Central memory CD8-positive, alpha-beta T cell (primary cell): ENCODE measurements at places on chromosomes 7 and 10.
A peak's percentile ranks its signal among the peaks of the same experiment; 100 is the strongest.

- DNase-seq: no peak
Observed at GRCh38 chr7:135647755-135648154, 14.6 kb upstream of the STMP1 start.

- no peak for DNase-seq
Observed at GRCh38 chr7:33157311-33157710, 27.9 kb downstream of the BBS9 start.

- no peak for DNase-seq
Observed at GRCh38 chr10:11245981-11246590, 228.4 kb downstream of the CELF2 start.

DNA sequence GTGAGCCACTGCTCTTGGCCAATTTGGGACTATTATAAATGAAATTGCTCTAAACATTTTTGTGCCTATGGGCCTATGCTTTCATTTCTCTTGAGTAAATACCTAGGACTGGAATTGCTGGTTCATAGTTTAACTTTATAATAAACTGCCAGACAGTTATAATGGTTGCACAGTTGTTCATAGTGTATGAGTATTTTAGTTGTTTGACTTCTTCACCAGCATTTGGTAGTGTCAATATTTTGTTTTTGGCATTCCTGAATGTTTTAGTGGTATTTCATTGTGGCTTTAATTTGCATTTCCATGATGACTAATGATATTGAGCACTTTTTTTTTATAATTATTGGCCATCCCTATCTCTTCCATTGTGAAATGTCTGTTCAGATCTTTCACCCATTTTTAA is 29.5 kb downstream of the PLEKHA8 start:
- DNase-seq: no peak

DNA sequence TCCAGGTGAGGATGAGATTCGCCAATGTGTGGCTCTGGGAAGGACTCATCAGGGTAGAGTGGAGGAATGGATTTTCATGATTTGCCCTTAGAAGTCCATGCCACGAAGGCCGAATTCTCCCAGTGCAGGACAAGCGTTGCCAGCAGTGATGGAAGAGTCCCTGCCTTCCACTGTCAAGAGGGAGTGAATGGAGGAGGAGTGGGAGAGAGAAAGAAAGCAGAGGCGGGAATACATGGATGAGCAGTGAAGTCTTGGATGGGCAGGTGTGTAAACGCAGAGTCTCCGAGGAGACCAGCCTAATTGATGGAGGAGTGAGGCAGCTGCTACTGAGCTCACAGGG is 419.2 kb downstream of the GLRX3 start:
- DNase-seq: no peak

- no peak for DNase-seq
Observed at GRCh38 chr7:140661124-140661523, 11.6 kb upstream of the ADCK2 start.

DNA sequence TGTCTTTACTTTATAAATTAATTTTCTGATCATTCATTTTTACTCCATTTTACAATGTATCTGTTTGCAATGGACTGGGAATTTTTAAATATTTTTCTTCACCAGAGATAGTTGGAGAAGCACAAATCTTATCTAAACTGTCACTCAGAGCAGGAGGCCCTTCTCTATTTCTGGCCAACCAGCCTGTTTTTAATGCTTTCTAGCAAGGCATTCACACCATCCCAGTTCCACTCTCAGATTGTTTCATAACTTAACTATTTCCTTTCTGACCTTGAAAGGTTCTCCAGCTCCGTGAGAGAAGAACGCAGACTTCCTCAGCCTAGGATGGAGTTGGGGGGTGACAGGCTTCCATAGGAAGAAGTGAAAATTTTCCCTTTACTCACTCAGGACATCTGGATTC is 155.8 kb downstream of the SKIDA1 start:
- no peak for DNase-seq

DNA sequence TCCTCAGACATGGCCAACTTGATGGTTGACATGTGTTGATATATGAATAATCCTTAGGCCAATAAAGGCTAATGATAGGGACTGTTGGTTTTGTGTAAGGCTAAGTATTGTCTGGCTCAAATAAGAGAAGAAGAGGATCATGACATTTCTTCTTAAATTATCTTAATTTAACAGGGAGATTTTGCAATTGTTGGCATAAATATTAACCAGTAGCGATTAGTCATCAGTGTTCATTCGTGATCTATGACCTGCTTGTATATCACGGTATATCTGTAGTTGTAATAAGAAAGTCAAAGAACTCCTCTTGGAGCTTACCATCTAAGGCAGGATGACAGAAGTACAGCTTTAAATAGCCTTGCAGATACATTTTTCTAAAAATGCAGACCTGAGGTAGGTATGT is 196.4 kb downstream of the CREB5 start:
- no peak for DNase-seq

- DNase-seq: no peak
Observed at GRCh38 chr7:138208864-138209263, 132.6 kb downstream of the AKR1D1 start.

DNA sequence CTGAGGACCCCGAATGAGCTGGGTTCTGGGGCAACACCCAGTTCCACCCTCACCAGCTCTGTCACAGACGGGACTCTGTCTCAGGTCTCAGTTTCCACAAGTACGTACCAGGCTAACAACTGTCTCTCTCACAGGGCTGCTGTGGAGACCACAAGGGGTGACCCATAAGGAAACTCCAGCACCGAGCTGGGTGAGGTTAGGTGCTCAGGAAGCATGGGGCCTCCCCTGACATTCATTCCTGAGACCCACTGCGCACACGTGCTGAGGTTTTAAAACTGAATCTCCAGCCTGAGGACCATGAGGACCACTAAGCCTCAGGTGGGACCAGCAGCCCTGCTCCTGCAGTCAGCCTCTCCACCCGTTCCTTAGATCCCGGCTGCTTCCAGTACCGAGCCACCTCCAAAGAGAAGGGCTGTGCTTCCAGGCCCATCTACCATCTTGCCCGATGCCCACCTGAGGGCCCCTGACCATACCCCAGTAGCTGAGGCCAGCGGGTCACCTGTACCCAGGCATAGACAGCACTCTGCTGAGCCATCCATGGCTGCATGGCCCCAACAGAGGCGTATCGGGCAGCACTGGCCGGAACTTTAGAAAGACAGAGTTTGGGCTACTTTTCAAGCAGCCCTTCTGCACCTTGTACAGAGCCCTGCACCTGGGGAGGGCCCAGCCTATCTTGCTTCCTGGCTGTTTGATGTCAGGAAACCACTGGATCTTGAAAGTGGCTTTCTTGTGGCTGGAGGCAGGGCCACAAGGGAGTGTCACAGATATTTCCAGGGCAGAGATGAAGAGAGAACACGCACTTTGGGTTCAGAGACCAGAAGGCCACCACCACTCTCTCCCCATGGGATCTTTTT is 18.7 kb downstream of the HSPA12A start:
- peak; percentile 28 for DNase-seq

GRCh38 chr10:110118891-110119621 is 88.3 kb upstream of the MXI1 start:
- DNase-seq: no peak

DNA sequence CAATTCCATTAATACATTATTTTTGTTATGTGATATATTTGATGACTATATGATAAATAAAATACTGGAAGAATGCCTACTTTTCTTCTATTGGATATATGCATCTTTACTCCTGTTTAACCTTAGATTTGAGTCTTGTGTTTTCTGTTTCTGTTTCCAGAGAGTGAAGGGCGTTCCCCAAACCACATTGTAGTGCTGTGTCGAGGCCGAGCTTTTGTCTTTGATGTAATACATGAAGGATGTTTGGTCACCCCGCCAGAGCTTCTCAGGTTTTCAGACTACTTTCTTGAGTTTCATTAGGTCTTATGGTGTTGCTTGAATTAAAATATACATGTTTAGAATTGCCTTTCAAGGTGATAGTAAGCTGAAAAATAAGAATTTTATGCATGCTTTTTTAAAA is 23.8 kb downstream of the CROT start:
- no peak for DNase-seq

GRCh38 chr7:135459951-135460567 is 49.8 kb downstream of the CNOT4 start:
- no peak for DNase-seq

GRCh38 chr10:111874576-111874975 is 309.0 kb downstream of the GPAM start:
- DNase-seq: no peak
